ENCODE measurements at places on chromosomes 3 and 15. TPM values are rescaled to one million over a fixed set of nuclear protein-coding genes. Genes with fewer than 3 reads are reported as not detected.

- no peak for DNase-seq
Observed at GRCh38 chr15:99006146-99006545, 1.4 kb downstream of the PGPEP1L start.

DNA sequence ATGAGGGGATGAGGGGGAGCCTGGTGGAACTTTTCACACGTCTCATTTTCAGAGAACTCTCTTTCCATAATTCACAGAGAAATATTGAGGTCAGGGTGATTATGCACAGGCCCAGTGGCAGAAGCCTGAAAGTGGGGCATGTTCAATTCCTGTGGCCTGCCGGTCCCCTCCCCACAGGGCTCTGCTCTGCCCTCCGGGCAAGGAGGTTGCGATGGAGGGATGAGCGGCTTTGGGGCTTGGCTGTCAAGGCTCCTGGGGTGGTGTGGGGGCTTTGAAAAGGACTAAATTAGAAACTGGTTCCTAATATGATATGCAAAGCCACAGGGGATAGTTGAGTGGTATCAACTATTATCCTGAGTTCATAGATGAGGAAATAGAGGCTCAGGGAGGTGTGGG, 9.2 kb upstream of the KY start:
- no peak for DNase-seq

DNA sequence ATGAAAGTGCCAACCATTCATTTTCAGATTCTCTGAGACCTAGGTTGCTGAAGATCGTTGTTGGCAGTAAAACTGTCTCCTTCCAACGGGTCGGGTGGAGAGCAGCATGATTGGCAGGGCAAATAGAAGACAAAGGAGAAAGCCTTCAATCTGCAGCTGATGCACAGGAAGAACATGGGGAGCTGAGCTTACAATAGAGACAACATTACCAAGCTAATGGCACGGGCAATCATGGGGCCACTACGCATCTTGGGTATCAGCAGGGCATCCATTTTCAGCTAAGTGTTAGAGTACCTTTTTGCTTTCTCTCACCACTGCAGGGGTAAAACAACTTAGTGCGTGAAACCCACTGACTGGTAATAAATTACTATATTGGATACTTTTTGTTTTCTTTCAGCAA, 114.8 kb downstream of the WDR72 start:
- no peak for DNase-seq

C3orf22 gene
- total RNA-seq, result not detected

CHRNA7 gene
- total RNA-seq, result not detected

DNA sequence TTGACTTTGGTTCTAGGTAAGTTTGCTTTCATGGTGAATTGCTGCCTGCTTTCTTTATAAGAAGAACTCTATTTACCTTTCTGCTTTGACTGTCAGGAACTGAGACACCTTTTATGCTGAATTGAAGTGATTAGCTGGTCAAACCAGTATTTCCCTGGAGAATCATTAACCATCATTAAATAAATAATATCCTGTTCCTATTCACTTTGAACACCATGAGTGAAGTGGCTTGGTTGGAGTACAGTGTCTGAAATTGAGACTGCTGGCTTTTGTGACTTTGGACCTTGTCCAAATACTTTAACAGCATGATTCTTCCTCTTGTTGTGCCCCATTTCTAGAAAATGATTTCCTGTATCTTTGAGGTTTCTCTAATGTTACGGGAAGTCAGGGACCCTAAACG, 5.6 kb upstream of the TMEM62 start:
- DNase-seq, result no peak
